DMS79 (cell line): ENCODE measurements at places on chromosomes 5 and 9.
A peak's percentile ranks its signal among the peaks of the same experiment; 100 is the strongest.

DNA sequence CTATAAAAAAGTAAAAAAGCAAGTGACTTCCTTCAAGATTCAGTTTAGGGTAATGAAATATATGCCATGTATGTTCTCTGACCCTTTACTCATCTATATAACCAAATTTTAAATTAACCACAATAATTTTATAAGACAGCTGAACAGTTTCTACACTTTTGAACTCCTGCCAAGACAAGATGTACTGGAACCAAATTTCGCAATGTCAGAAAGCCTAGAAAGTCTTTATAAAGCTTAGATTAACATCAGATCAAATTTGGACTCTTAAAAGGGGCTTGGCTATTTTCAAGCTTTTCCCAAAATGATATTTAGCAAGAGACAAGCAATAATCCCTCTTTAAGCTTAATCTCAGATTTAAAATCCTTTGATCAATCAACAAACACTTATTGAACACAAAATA lies 362.6 kb downstream of the PTPRD start:
- DNase-seq: no peak

DNA sequence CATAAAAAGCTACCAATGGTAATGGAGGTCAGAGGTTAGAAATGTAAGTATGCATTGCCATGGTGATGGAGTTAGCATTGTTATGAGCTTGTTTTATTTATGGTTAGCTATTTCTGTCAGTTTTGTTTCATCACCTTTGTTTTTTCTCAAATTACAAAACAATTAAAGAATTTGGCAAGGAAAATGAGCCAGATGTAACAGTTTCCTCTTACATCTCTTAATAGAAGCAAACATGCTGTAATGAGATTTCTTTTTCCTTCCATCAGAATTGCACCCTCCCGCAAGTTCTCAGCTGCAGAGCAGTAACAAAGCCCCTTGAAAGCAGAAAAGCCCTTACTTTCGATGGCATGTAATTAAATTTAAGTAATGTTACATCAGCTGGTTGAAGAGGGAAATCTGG lies 233.0 kb downstream of the SGCD start:
- DNase-seq: no peak

GRCh38 chr5:174503461-174504265 lies 220.7 kb upstream of the MSX2 start:
- DNase-seq: no peak

DNA sequence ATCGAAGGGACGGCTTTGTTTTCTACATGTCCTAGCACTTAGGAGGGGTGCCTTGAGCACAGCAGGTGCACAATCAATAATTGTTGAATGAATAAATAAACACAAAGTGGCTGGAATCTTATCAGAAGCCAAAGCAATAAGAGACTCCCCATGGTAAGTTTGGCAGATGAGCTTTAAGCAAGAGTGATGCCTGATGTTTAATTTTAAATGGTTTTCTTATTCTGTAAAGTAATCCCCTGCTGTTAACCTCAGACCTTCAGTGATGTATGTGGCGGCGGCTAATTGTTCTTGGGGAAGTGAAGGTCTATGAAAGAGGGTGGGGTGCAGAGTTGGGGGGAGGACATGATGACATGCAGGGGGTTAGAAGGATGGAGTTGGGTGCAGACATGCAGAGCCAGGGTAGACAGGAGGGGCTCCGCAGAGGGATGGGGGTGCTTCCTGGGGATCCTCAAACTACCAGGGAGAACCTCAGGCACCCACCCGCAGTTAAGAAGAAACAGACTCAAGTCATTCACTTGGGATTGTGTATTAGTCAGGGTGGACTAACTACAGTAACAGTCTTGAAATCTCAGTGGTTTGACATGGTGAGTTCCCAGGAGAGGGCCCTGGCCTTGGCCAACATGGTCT lies 65.7 kb upstream of the SHB start:
- DNase-seq: no peak

DNA sequence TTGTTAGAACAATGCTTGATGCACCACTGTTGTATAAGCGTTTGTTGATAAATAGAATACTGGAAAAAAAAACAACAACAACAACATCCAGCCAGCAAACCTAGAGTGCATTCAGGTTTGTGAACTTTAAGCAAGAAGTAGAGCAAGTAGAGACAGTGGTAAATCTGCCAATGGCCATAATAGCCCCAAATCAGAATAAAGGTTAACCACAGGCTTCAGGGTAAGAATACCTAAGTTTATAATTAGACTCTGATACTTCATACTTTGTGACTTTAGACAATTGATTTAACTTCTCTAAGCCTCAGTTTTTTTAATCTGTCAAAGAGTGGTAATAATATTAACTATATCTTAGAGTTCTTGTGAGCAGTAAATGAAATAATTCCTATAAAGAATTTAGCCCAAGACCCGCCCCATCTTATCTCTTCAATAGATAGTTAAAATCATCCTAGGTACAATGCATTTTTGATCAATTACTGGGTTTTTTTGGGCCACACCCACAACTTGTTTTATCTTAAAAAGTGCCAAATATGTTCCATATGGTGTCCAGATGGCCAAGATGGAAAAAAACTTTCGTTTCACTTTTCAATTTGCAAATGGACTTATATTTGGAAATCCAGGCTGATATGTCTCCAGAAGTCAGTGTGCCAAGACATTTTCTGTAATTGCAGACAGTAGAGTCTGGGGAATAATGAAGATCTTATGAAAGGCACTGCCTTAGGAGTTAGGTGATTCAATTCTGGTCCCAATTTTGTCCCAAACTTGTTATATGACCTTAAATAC lies 24.5 kb upstream of the DPYSL3 start:
- no peak for DNase-seq

DNA sequence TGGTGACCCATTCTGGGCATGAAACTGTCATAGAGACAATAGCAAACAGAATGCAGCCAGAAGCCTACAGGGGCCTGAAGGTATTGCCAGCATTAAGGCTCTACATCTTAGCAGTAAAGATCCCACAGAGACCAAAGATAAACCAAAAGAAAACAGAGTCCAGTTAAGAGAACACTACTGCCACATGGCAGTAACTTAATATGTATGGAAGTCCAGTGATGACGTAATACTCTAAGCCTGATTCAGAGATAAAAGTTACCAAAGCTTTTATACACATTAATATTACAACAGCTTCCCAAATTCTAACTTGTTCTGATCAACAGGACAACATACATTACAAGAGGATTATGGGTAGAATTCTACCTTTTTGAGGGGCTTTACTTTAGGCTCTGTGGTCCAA lies 371.5 kb downstream of the PRELID2 start:
- no peak for DNase-seq

DNA sequence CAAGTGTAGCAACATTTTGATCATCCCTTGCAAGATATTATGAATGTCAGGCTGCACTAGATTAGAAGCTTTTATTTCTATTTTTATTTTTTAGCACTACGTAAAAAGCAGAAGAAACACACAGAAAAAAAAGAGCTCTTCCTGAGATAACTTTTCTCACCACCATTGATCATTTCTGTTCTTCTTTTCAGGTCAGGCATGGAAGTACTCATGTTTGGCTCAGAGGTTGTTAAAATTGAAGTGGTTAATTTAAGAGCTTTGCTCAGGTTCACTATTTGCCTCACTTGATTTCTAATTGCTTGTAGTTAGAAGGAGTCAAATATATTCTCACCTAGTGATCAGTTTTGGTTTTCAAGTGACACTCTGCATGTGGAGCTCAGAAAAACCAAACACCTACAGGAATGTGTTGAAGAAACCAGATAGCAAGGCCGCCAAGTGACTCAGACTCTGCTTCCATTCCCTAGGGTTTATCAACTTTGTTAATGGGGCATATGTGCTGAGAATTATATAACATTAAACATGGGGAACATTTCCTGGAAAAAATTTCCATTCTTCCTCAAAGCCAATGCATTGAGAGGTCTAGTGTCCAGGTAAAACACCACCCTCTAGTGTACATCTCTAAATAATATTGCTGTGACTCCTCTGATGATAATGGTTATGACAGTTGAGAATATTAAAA lies 679.8 kb downstream of the CETN3 start:
- DNase-seq: no peak

DNA sequence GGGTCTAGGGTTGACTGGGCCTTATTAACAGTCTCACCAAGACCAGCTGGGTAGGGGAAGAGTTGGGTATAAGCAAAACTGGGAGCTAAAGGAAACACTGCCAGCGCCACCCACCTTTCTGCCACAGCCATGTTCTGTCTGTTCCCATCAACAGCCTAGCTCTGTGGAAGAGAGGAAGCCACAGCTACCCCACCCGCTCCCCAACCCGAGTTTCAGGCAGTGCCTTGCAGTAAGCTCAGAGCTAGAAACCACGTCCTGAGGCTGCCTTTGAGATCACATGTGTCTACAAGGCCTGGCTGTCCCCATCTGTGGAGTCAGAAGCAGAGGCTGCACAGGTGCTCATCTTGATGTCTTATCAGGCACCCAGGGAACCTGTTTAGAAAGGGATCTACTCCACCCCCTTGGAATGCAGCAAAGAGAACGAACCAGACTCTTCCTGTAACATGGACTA lies 15.3 kb downstream of the HNRNPH1 start:
- DNase-seq: no peak

GRCh38 chr5:141382469-141383294 lies at the start of gene PCDHGA7:
PCDHGA7 (plus strand) TSS chr5:141382742; CDS start chr5:141382900, 158 bp downstream.
- no peak for DNase-seq

DNA sequence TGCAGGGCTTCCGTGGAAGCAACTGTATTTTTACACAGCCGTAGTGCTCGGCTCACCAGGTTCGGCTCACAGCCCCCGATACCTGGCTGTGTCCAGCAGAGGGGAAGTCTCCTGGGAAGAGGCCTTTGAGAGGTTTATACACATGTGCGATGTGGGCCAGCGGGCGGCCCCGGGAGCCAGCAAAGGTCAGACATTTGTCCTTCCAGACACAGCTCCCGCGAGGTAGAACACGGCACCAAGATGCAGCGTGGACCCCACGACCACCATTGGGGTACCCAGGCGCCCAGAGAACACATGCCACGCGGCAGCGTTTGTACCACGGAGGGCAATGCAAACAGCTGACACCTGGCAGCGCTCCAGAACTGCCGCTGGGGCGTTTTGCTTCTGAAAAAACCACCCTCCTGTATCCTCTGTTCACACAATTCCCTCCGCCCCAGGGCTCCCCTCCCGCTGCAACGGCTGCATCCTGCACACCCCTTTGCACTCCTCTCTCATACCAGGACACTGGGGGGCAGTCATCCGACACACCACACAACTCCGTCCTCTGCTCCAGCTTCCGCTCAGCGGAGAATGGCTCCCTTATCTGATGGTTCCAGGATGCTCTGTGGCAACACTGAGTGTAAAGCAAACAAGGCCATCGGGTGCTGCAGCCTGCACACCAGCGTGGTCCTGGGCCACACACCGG lies 235.3 kb downstream of the SYK start:
- DNase-seq: peak; percentile 40

- no peak for DNase-seq
Measured at GRCh38 chr9:137602661-137603060, 2.8 kb upstream of the ARRDC1 start.

DNA sequence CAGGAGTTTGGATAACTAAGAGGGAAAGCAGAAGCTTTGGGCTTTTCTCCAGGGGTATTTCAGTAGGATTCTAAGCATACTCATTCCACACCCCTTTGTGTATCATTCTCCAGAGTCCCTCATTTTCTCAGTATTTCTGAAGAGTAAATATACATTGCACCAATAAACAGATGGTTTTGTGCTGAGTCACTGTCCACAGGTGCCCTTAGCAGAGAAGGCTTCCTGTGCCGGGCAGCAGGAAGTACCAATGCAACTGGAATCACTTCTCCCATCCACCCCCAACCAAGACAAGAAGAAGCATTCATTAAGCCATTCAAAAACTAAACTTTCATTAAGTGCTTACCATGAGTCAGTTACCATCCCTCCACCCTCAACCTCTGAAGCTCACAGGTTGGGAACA lies 3.6 kb upstream of the CCNJL start:
- no peak for DNase-seq

- no peak for DNase-seq
Measured at GRCh38 chr5:100448111-100448528, 87.1 kb upstream of the FAM174A start.

- peak; percentile 16 for DNase-seq
Measured at GRCh38 chr5:80960531-80961375, 590 bp downstream of the RASGRF2 start.

DNA sequence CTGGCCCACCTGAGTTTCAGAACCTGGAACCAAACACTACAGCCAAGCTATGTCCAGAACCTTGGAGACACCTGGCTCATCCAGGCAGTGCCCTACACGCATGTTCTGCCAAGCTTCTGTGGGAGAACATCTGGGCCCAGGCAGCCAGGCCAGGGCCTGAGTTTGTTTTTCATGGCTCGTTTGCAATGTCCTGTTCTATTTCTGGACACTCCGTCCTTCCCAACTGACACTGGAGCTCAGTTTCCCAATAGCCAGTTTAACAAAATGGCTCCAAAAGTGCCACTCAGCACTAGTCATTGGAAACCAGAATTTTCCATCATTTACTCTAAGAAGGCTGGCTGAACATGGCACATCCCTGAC lies 38.6 kb downstream of the SH3RF2 start:
- DNase-seq: no peak

- no peak for DNase-seq
Measured at GRCh38 chr5:175872287-175873087, 1.1 kb downstream of the CPLX2 start.

GRCh38 chr5:42781584-42781983 lies 25.0 kb downstream of the CCDC152 start:
- no peak for DNase-seq

DNA sequence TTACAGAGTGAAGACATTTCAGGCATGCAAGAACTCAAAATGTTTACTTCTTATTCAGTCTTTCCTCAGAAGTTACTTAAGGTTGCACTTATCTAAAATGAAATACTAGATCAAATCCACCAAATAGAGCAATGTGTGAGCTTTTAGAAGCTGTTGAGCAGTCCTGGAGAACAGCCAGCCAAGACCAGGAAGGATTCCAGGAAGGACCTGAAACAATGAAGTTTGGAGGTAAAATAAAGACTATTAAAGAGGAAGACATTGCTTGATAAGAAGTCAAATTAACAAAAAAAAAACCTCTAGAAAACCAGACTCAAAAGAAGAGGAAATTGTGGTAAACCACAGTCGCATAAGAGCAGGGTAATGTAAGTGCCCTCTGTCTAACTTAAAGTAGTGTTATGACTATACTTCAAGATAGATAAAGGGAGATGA lies 156.2 kb upstream of the S1PR3 start:
- DNase-seq: no peak
